Glutamatergic neuron (in vitro differentiated cells): ENCODE measurements at places on chromosomes 4 and X.

DNA sequence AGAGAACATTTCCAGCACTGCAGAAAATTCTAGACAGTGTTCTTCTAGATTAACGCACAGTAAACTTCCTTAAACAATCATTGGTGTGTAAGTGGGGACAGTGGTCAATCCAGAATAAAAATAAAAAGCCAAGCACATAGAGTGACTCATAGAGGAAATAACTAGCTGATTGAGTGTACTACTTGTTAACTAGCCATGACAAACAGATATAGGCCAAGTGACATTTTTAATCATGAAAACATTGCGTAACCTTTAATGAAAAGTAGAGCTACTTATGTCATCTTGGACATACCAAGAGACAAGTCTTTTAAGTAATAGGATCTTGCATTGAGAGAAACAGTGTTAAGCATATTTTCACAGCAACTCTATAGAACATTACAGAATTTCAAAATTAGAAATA lies 233.9 kb upstream of the MAB21L2 start:
- no peak for DNase-seq

DNA sequence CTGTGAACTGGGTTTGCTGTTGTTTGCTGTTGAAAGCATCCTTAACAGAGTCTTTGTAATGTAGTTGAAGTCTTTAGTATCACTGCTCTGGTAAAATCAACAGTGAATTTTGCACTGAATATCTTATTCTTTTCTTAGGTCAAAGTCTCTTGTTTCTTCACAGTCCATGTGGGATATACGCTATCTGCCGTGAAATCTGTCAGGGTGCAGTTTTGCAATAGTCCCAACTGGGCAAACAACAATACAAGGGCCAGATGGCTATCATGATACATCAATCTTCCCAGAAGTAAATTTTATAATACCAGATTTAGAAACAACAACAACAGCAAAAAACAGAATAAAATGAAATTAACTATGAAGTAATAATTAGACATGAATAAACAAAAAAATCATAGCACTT lies 123.5 kb downstream of the PPARGC1A start:
- DNase-seq = no peak

- no peak for DNase-seq
Observed at GRCh38 chr4:71639380-71639779, 144.5 kb downstream of the GC start.

DNA sequence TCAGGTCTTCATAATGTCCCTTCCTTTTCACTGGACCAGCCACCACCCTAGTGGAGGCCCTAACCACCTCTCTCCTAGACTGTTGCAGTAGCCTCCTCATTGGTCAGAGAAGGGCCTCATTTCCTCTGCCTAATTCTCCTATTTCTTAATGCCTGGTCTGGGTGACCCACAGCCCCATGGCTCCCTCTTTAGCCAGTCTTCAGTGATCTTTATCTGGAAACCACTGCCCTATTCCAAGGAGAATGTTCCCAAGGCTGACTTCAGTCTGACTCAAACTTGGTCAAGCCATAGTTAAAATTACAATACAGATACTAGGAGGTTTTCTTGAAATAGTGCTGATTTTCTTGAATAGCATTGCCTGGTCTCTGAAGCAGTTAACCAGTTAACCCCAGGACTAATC lies 53.6 kb upstream of the PRPS1 start:
- no peak for DNase-seq

- no peak for DNase-seq
Observed at GRCh38 chrX:20969565-20969964, 404.7 kb upstream of the CNKSR2 start.

DNA sequence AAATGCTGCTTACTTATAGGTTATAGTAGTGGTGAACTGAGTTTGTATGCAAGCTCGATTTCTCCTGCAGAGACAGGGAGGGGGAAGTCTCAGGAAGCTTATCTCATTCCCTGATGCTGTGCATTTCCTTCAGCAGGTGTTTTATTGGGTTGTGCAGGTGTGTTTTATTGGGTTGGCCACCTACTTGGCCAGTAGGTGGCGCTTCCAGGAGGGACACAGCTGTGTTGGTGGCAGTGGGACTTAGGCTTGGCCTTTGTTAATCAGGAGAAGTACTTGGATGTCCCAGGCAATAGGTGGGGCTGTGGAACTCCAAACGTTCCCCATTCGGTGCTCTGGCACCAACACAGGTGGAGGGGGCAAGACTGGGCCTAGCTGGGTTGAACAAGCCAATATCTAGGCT lies 196.0 kb upstream of the DCAF8L1 start:
- no peak for DNase-seq

GRCh38 chr4:165208741-165209388 lies 1.5 kb downstream of the KLHL2 start:
- DNase-seq = no peak

GRCh38 chr4:184136525-184136924 lies 81.1 kb downstream of the ENPP6 start:
- no peak for DNase-seq

DNA sequence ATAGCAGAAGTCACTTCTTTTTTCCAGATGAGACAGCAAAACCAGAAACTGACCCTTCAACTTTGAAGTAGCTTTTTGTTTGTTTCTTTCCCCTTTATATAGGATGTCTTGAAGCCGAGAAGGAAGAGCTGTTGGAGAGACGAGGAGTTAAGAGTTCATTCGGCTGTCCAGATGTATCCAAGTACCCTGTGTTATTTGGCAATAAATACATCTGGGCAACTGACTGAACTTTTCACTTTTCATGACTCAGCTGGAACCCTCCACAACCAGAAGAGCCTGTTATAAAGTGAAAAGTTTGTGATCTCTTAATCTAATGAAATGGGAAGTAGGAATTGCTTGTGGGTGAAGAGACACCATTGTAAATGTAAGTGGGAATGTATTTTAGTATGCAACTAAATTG lies 131.2 kb downstream of the HTR2C start:
- DNase-seq = no peak

DNA sequence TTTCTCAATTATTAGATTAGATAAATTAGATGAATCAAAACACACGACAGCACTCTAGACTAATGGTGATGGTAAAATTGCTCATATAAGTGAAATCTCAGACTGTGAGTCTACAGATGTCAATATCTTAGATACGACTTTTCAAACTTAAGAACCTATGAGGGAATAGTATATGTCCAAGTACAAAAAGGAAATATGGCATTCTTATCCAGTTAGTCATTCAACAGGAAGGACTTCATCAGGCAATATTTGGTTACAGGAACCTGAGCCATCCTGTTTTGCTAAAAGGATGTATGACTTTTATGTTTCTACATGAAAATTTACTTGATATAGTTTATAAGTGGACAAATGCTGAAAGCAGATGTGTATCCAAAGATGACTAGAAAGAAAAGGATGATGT lies 107.0 kb downstream of the CT47B1 start:
- DNase-seq = no peak

- no peak for DNase-seq
Observed at GRCh38 chr4:48431401-48431800, 51.7 kb upstream of the SLC10A4 start.

DNA sequence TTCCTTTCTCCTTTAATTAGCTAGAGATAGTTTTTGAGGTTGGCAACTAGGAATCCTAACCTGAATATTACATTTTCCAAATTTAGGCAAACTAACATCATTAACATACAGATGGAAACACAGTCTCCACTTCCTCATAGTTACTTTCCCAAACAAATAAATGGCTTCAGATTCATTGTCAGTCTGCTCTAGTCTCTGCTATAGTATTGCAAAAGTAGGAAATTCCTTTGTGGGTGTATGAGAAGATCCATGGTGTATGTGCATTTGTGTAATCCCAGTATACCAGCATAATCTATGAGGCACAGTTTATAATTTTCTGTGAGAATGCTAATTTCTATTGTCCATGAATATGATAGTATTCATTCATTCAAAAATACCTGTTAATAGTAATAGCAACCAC lies 3.0 kb upstream of the NDP start:
- no peak for DNase-seq

- no peak for DNase-seq
Observed at GRCh38 chr4:2927696-2928075, 35.5 kb downstream of the NOP14 start.

DNA sequence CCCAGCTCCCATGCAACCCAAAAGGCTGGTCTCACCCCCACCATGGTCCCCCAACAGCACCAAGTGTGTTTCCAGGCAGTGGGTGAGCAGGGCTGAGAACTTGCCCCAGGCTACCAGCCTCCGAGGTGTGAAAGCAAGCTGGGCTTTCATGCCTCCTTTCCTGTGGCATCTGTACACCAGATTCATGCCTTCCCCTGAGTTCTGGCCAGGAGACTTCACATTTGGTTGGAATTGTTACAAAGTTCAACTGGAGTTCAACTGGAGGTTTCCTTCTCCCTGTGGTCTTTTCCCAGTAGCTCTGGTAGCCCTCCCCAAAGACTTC lies 77.6 kb upstream of the RAB40AL start:
- no peak for DNase-seq

DNA sequence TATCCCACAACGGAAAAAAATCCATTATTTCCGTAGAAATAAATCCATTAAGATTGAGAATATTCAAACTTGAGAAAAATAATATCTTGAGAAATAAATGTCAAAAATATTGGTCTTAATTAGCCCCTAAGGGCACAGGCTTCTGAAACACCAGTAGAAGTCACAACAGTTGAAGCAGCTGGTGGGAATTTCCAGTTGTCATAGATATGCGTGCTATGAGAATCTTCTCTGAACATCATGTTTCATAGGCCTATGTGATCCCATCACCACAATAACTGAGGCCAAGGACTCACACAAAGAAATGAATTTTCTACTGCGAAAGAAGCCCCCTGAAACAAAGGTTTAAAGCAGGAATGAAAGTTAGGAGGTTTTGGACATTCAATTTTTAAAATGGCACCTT lies 292.0 kb downstream of the DTHD1 start:
- no peak for DNase-seq

GRCh38 chrX:155048977-155049619 lies 21.8 kb downstream of the CMC4 start:
- DNase-seq = peak; percentile 53

DNA sequence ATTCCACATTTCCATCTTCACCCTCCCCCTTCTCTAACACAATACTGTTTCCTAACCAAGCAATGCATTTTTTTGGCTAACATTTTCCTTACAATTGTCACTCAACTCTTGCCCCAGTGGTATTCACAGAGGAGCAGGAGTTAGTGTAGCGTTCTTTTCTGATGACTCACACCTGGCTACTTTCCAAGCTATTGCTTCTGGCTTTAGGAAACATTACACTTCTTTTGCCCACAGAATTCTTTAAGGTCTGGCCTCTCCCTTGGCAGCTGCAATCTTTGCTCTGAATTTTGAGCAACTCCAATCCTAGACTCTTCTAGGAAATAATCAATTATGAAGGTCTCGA lies 27.5 kb upstream of the PDGFC start:
- DNase-seq = no peak

GRCh38 chr4:159639671-159640323 lies 536.9 kb downstream of the RAPGEF2 start:
- DNase-seq = no peak

GRCh38 chr4:64713256-64713840 lies 304.1 kb upstream of the TECRL start:
- DNase-seq = no peak

- no peak for DNase-seq
Observed at GRCh38 chrX:37867536-37868153, 20.3 kb upstream of the DYNLT3 start.

DNA sequence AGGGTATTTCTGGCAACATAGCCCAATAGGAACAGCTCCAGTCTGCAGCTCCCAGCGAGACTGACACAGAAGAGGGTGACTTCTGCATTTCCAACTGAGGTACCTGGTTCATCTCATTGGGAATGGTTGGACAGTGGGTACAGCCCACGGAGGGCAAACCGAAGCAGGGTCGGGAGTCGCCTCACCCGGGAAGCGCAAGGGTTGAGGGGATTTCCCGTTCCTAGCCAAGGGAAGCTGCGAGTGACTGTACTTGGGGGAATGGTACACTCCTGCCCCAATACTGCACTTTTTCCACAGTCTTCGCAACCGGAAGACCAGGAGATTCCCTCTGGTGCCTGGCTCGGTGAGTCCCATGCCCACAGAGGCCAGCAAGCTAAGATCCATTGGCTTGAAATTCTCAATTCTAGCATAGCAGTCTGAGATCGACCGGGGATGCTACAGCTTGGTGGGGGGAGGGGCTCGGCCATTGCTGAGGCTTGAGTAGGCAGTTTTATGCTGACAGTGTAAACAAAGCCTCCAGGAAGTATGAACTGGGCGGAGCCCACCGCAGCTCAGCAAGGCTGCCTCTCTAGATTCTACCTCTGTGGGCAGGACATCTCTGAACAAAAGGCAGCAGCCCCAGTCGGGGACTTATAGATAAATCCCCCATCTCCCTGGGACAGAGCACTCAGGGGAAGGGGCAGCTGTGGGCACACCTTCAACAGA lies 14.0 kb upstream of the ADAD1 start:
- peak; percentile 37 for DNase-seq

- no peak for DNase-seq
Observed at GRCh38 chr4:149116806-149117205, 674.6 kb upstream of the NR3C2 start.

DNA sequence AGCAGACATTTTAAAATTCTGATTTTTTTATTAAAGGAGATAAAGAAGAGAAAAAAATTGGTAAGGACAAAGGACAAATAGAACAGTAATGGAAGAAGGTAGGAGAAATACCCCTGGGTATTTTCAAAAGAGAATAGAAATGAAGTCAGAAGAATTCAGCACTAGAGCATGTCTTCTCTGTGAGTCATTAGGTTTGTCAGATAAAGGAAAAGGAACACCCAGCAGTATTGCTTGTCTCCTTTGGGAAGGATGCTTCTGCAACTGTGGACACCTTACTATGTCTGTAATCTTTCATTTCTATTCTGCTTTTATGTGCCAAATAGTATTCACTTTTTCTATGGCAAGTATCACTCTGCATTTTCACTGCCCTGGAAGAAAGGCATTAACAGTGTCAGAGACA lies 24.0 kb upstream of the PCDH7 start:
- no peak for DNase-seq

- DNase-seq = no peak
Observed at GRCh38 chr4:93313197-93313596, 515.4 kb upstream of the ATOH1 start.

- DNase-seq = no peak
Observed at GRCh38 chr4:7512428-7512827, 77.7 kb upstream of the PSAPL1 start.

- no peak for DNase-seq
Observed at GRCh38 chr4:173332021-173332487, 2.1 kb downstream of the HMGB2 start.

GRCh38 chr4:70863099-70863790 lies 23.6 kb upstream of the GRSF1 start:
- DNase-seq = no peak
